ENCODE measurements at places on chromosomes 4 and X. TPM values are rescaled to one million over a fixed set of nuclear protein-coding genes. Genes with fewer than 3 reads are reported as not detected.

SERTM2 gene
- not detected for total RNA-seq

GRCh38 chr4:54683616-54684346 is 26.0 kb downstream of the KIT start:
- DNase-seq: peak; percentile 37

DNA sequence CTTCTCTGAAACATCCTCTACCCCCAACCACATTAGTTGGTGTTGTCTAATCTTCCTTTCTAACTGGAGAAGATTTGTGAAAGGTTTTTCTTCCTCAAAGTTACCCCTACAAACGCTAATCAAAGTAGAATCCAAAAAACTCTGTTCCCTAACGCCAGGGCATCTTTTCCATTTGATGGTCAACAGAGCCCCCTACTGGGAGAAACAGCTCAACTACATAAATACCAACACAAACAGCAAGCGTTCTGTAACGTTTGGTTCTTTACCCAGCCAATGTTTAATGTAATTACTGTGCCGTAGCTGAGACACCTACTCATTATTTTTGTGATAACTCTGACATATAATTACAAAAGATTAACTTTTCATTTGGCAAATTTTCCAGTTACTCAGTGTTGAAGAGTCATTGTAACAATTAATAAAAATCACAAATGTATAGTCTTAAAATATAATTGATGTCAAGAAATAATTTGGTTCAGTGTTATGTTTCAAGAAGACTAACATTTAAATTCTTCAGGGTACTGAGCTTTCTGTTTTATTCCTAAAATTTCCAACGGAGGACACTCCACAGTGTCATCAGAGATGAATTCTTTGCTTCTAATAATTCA is 94.9 kb upstream of the TBC1D9 start:
- DNase-seq: peak; percentile 86

GRCh38 chr4:95093936-95094929 is 336.5 kb downstream of the BMPR1B start:
- no peak for DNase-seq

DNA sequence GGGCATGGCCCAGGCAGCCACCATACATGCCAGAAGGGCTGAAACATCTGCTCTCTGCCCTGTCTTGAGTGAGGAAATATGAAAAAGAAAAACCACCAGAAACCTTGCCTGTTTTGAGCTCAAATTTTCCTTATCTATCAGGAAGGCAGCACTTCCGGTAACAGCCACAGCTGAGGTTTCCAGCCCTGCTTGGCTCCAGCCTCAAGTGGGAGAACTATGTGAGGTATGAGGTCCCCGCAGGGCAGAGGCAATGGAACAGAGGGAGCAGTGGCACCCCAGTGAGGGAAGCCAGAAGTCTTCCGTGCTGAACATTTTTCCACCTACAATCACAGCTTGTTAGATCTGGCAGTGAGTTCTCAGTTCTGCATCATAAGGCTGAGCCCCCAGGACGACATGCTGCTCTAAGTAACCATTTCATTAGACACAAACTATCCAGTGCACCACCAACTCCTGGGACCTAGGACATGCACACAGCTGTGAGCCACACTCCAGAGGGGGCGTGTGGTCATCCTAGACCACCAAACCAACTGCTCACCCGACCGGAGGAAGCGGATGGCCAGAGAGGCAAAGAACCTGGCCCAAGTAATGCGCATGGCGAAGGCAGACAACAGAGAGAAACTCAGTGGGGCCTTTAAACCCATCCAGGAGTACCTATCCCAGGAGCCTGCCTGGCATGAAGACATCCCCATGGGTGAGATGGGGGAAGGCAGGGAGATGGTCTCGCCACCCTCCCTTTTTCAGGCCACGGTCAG is 22.6 kb downstream of the WDR1 start:
- DNase-seq: no peak

- DNase-seq: no peak
Measured at GRCh38 chrX:82556588-82556987, 951.5 kb upstream of the POU3F4 start.

GRCh38 chr4:168241953-168242352 is 76.6 kb downstream of the DDX60 start:
- no peak for DNase-seq

- no peak for DNase-seq
Measured at GRCh38 chr4:147039976-147040575, 94.4 kb upstream of the TTC29 start.

DNA sequence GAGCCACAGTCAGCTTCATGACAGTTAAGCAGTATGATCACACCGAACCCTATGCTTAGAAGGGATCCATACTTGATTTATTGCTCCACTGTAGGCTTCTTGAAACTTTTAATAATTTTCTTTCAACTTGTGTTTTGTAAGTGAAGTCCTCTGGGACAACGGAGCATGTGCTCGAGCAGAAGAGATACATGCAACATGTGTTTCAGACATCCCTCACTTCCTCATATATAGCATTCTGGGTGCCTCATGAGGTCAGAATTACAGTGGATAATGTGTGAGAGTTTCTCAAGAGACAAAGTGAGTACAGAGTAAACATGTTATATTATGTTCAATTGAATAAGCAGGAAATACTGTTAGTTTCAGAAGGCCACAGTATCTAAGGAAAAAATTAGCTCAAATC is 893.2 kb downstream of the FAT4 start:
- no peak for DNase-seq

BOD1L1 gene
- total RNA-seq: 49.6 TPM

DNA sequence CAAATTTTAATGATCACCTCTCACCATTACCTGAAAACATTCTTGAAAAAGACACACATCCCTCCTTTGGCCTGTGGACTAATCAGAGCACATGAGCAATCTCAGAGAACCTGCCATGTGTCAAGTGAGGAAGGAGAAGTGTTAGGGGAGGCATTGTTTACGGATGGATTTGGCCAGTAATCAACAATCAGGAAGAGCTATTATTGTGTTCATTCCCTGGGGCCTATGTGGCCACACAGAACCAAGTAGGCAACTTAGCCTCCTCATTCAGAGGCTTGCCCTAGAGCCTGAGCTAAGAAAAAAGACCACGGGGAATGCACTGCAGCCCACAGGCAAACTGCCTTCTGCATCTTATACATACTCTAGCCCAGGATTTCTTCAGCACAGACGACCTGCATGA is 40.6 kb upstream of the DOCK11 start:
- DNase-seq: no peak

DNA sequence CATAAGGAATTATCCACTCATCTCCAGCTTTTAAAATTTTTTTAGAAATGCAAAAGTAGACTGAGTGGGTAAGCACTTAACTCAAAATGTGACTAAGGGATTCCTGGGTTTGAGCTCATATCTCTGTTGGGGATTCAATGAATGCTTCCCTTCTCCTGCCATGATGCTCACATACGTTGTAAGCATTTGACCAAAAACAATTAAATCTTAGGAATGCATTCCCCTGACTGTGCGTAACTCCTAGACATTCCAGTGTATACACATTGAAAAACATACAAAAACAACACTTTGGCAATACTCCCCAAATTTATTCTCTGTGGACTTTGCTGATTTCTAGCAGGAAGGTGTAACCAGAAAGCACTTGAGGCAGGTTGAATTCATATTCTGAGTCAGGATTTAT is 29.8 kb downstream of the SPANXA2 start:
- DNase-seq: no peak

TMPRSS11D gene
- total RNA-seq: not detected

GRCh38 chrX:63428348-63428747 is 77.2 kb upstream of the SPIN4 start:
- no peak for DNase-seq

- DNase-seq: no peak
Measured at GRCh38 chrX:141838016-141838415, at the start of gene MAGEC3. TSS of gene MAGEC3 (plus strand) at chrX:141838316. CDS start at chrX:141838316, 0 bp downstream.

- no peak for DNase-seq
Measured at GRCh38 chr4:86741846-86742245, 107.3 kb downstream of the SLC10A6 start.

DNA sequence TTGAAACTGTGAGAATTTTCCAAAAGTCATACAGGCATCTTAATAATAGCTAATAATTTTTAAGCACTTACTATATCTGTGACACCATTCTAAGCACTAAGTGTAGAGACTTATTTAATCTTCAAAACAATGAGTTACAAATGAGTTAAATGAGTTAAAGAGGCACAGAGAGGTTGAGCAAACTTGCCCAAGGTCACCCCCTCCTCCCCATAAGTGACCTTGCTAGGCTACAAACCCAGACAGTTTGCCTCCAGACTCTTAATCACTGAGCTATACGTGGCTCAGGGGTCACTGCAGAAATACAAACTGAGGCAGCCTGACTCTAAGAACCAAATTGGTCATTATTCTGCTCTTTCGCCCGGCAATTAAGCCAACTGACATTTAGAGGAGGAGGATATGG is 15.5 kb downstream of the CTPS2 start:
- no peak for DNase-seq

DNA sequence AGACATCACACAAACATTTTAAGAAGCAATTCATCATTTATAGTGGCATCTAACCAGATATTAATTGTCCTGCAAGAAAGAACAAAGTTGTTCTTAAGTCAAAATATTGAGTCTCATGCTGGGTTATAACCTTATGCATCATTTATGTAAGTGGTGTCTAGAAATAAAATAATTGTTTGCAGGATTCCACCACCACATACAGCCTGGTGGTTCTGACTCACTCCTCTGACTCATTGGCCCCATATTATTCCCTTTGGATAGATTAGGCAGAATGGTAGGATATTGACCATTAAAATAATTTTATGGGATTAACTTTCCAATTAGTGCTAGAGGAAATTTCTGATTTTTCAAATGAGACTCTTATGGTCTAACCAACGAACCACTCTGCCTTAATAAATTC is 384.5 kb downstream of the GRXCR1 start:
- DNase-seq: no peak

DNA sequence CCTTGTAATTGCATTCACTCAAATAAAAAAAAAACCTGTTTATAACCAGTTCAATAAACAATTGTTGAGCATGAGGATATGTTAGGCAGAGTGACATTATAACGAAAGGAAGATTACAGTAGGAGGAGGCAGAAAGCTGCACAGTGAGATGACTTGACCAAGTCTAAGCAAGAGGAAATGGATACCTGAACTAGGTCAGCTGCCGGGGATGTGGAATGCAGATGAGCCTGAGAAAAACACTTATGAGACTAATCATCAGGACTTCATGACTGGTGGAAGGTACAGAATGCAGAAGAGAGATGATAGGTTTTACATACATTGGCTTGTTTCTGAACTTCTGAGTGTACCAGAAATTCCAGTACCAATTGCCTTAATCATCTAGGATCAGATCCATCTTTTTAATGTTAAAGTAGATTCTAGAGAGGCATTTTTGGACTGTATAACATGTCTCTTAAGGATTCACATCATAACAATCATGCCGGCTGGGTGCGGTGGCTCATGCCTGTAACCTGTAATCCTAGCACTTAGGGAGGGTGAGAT is 208.1 kb upstream of the PPP3CA start:
- DNase-seq: no peak

- peak; percentile 1 for DNase-seq
Measured at GRCh38 chr4:162770761-162771490, 395.8 kb downstream of the NAF1 start.

DNA sequence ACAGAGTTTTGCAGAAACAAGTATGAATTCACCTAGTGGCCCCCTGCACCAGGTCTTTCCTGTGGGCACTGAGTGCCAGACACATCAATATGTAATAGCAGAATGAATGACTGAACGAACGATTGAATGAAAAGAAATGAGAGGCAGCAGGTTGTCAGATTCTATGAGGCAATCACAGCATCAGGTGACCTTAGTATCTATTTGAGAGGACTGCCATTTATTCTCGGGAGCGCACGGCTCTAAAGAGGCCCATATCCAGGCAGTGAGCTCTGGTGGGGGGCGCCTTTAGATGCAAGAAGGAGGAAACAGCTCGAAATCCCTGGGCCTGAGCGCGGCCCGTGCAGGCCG is 528 bp upstream of the SLC25A4 start:
- DNase-seq: no peak

- DNase-seq: no peak
Measured at GRCh38 chr4:76895619-76896018, 2.3 kb downstream of the SOWAHB start.

DNA sequence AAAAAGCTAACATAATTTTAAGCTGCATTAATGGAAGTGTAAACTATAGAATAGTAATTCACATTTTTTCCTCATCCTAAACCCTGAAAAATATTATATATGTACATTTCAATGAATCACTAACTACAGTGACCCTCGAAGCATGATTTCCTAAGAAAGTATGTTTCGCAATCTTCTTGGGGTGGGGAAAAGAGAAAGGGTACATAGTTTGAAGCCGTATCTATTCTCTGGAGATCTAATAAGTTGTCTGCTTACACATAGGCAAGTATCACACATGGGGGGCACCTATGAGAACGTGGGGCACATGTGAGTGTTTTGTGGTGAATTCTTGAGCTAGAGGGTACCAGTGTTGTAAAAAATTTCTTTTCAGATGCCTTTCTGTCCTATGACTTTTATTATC is 71.2 kb downstream of the JADE1 start:
- DNase-seq: no peak

- DNase-seq: no peak
Measured at GRCh38 chr4:140004549-140004895, 149.5 kb downstream of the MAML3 start.

GUCY1A1 gene
- not detected for total RNA-seq

DNA sequence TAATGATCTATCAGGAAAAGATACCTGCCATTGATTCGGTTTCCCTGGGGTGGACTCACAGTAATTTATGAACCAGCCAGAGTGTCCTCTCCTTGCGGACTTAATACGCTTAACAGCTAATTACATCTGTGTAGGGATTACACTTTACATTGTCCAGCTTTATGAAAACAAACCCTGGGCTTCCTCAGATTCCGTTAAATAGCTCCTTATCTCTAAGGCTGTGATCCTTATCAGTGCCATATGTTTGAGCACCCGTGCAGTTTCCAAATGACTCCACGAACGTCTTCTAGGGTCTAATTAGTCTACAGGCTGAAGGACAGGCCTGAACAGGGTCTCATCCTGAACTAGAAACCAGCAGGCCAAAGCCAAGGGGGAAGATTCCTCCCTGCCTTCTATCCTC is 56.9 kb downstream of the KDR start:
- no peak for DNase-seq

MAGEC1 gene
- not detected for total RNA-seq

DNA sequence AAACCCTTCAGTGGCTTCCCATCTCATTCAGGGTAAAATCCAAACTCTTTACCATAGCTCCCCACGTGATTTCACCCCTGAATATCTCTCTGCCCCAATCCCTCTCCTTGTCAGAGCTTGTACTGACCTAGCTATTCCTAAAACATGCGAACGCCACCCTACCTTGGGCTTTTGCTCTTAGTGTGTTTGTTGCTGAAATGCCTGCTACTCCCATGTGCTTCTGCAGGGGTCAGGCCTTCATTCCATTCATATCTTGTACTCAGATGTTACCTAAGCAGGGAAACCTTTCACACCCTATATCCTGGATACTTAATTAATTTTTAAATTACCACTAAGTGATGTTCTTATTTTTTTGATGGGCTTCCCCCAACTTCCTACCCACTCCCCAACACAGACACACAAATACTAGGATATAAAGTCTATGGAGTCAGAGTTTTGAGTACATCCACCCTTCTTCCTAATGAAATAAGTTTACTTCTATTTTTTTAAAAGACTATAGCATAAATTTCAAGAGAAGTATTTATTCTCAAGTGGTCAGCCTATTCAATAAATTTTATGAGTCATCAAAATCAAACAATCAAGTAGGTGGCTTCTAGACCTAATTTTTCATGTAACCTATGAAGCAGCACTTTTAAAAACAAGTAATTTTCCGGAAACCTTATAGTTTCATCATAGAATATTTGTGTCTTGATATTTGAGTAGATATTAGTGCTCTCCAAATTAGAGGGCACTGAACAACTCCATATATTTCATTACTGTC is 189.4 kb downstream of the RAPGEF2 start:
- no peak for DNase-seq
